Activated CD4-positive, CD25-positive, alpha-beta regulatory T cell treated with anti-CD3 and anti-CD28 coated beads, Interleukin-2, amount 50 U/mL, for 24 hours (primary cell): ENCODE measurements at places on chromosomes 3 and 15.

DNA sequence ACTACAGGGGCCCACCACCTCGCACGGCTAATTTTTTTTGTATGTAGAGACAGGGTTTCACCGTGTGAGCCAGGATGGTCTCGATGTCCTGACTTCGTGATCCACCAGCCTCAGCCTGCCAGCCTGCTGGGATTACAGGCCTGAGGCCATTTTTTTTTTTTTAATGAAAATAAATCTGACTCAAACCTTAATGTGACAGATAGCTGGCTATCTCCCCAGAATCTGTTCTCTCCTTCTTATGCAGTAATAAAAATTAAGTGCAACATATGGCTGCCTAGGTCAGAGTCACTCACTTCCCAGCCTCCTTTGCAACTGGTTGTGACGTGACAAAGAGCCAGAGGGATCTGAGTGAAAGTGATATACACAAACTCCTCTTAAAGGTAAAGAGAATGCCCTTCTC is 53.0 kb downstream of the ZNF148 start:
- ATAC-seq: no peak

DNA sequence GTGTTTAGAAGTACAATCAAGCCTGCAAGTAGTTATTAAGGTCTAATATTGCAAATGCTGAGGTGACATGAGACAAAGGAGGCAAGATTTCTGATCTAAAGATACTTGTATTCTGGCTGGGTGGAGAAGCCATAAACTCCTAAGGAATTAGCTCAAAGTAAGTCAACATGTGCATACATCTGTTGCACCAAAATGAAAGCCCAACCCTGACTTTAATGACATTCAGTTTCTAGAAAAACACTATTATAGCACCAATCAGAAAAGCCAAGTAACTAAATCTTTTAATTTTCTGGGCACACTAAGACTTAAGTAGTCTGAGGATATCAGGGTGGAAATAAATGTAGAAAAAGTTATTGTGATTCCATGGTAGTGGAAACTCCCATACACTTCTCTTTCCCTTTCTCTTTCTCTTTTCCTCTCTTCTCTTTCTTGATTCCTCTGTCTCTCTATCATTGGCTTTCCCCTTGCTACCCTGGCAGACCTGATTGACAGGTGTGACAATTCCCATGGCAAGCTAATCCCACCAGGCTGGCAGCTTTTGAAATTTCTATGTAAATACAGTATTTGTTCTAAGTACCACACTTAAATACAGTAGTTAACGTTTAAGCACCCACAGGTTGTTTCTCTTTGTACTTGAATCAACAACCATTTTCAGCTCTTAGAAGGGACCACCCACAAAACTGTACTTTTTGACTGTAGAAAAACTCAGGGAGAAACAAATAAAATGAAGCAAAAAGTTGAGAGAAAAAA is 528.4 kb upstream of the SEMA6D start:
- no peak for ATAC-seq

- ATAC-seq: no peak
Measured at GRCh38 chr3:134859341-134859740, 64.3 kb downstream of the EPHB1 start.

DNA sequence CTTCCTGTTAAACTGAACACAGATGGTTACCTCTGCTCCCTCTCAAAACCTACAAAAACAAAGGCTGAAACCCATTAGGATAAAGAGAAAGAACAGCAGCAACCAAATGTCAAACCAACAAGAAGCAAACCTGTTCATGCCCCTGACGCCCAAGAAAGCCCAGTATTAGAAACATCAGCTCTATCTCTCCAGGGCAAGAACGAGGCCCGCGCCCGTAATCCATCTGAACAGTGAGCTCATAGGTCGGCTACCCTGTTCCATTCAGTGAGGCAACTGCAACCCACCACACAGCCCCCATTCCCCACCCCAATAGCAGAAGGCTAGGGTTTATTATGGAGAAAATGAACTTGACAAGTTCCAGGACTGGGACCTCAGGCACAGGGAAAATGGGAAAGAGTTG is 10.0 kb downstream of the LSG1 start:
- no peak for ATAC-seq

DNA sequence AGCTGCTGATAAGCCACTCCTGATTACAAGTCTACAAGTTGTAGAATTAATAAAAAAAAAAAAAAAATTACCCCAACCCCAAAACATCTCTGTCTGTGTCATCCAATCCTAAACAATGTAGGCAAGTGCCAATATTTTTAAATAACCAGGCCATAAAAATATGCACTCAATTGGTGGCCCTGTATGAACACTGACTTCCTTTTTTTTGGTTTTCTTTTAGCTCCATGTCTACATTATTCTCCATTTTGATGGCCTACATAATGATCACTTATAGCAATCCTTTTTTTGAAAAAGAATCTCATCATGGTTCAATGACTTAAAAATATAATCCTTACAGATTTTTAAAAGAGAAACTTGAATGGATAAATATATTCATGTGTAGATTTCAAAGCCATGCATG is 72.1 kb downstream of the FOXP1 start:
- no peak for ATAC-seq
